ENCODE measurements at places on chromosomes 5 and 9.

DNA sequence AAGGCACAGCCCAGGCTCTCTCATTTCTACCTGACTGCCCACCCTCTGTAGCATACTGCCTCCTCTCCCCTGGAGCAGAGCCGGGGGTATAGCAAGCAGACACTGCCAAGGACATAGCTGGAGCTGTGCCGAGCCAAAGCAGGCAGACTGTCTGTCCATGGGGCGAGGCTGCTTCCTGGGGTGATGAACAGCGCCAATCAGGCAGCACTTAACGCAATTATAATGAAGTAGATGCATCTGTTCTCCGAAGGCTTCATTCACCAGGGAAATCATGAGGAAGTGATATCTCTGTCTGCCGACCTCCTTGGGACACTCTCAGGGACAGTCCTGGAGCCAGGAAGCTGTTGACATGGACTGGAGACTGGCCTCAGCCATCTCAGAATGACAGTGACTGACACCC is 230.7 kb downstream of the ASTN2 start:
- DNase-seq = no peak

GRCh38 chr5:97453263-97453662 is 270.2 kb upstream of the RIOK2 start:
- DNase-seq = no peak

DNA sequence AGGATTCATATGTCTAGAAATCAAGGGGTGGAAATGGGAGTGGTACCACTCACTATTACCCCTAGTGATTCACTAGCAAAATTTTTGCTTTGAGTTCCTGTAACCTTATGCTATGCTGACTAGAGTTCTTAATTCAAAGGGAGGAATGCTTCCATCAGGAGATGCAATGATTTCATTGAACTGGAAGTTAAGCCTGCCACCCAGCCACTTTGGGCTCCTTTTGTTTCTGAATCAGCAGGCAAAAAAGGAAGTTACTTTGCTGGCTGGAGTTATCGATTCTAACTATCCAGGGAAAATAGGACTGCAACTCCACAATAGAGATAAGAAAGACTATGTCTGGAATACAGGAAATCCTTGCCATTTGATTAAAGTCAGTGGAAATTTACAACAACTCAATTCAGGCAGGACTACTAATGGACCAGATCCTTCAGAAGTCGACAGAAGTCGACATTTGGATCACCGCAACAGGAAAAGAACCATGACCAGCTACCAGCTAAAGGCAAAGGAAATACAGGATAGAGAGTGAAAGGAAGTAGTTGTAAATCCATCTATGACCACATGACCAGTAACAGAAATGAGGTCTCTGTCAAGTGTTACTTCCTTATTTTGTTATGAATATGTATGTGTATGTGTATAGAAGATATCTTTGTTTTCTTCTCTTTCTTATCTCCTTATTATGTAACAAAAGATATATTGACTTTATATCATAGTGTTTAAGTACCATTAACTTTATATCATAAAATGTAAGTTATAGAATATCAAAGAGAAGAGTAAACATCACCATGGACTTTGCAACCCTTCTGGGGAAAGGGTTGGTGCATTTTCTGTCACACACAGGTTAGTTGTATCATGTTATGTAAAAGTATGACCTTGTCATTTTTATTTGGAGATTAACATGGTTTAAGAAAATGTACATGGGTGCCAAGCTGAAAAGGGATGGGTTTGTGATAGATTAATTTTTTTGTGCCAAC is 198.7 kb upstream of the HAPLN1 start:
- peak; percentile 82 for DNase-seq

GRCh38 chr5:17150531-17150930 is 66.9 kb upstream of the BASP1 start:
- DNase-seq = no peak

GRCh38 chr9:20823051-20823450 is 139.0 kb downstream of the FOCAD start:
- peak; percentile 41 for DNase-seq

- DNase-seq = peak; percentile 79
Measured at GRCh38 chr5:111774525-111774924, 17.5 kb upstream of the NREP start.

DNA sequence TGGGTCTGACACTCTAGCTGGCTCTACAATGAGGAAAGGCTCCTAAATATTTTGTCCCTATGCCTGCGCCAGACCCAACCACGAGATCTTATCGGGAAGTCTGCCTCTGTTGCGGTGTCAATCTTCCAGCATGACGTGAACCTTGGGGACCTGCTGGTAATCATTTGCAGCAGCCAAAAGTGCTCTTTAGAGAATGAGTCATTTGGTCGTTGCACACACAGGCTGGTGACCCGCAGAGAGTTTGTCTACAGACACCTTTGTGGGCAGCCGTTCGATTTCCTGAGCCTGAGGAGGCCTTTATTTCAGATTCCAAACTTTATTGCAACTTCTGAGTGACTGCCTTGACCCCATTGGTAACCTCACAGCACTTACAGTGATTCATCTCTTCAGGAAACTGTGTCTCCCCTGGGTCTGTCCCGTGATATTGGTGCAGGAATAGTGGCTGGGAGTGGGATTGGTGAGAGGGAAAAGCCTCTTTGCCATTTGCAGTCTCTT is 326.1 kb downstream of the NSG2 start:
- DNase-seq = peak; percentile 92

GRCh38 chr9:70061776-70062175 is 18.1 kb downstream of the MAMDC2 start:
- DNase-seq = no peak

GRCh38 chr5:107401470-107402122 is 269.1 kb downstream of the EFNA5 start:
- DNase-seq = no peak

DNA sequence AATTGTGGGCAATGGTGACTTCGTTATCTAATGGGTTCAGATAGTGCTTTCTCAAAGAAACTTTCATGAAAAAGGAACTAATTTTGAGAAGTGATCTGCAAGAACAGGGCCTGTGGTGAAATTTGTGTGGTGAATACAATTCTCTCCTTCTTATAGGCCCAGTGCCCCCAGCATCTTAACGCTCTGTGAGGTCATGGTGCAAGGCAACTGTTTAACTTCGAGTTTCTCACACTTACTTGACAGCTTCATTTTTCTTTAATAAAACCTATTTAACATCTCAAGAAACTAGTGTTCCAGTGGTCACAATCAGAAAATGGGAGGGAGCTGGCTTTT is 69.2 kb downstream of the FAM114A2 start:
- no peak for DNase-seq

- DNase-seq = no peak
Measured at GRCh38 chr9:101480386-101480785, 44.8 kb upstream of the ALDOB start.

- DNase-seq = peak; percentile 77
Measured at GRCh38 chr5:141040771-141041426, 10.3 kb upstream of the PCDHB1 start.

GRCh38 chr5:161278739-161279660 is 267.5 kb downstream of the GABRB2 start:
- no peak for DNase-seq

GRCh38 chr9:18910916-18911315 is 122.1 kb downstream of the SAXO1 start:
- no peak for DNase-seq

Data from fibroblast of skin of right biceps (primary cell).